ENCODE measurements at places on chromosomes 7 and 10.

DNA sequence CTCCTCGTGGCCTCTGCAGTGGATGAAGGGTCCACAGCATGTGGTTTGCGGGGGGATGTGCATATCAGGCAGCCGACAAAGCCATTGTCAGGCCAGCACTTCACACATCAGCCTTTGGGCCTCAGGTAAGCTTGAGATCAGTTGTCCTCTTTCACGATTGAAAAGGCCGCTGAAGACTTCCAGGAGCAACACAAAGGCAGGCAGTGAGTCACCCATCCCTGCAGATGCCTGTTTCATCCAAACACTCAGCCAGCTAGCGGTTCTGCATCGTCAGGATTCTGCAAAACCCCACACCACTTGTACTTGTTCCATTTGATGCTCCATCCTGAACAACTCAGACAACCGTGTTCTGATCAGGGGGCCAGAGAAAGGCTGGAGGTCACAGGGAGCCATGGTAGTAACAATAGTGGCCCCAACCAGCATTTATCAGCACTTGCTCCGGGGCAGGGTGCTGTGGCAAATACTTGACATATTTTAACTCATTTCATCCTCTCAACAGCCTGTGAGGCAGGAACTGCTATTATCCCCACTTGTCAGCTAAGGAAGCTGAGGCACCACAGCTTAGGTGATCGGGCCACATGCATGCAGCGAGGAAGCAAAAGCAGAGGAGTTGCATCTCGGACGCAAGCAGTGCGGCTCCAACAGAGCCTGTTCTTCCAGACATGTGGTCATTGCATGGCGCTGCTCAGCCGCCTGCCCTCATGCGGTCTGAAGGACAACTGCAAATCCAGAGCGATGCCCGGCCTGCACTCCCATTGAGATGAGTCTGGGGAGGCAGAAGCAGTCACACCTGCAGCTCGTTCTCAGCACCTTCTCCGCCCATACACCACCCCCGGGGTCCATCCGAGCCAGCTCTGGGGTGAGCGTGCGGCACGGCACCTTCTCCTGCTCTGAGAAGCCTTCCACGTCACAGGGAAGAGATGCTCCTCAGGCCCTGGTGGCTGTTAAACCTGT lies 144.9 kb downstream of the PAXIP1 start:
- no peak for DNase-seq

- peak; percentile 51 for DNase-seq
These were observed 9.6 kb downstream of the IL2RA start for GRCh38 chr10:6052247-6053221.

DNA sequence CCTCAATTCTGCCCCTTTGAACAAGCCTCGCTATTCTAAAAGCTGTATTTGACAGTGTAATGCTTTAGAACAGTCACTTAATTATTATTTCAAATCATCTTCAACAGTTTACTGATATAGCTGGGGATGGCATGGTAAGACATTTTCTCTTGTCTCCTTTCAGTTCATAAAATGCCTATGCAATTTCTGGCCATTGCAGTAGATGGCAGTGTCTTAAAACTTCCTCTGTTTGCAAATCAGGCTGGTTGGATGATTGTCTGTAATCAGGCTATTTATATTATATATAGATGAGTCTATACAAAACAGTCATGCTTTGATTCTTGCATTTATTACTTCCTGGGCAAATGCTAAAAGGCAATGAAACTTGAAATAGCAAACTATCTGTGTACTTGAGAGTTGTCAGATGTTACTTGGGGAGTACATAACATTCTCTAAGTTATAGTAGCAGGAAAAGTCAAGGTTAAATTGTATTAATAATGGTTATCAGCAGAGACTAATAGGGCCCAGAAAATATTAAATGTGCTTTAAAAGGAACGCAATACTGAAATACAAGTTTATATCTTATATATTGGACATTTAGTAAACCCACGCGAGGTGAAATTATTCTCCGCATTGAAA lies 55.5 kb upstream of the LHFPL3 start:
- DNase-seq, result no peak

DNA sequence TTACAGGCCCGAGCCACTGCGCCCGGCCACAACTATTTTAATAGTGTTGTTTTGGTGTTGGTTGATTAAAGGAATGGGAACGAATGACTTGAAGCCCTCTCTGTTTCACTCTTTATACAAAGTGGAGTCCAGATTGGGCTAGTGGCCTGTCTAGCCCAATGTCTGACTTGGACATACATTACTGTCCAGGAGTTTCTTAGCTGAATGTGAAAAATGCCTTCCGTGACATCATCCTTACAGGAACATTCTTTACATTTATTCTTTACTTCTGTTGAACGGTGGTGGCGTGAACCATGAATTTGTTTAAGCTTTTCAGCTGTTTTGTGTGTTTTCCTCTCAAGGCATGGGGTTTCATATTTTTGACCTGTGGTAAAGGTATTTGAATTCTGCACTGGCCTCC lies 67.9 kb downstream of the DAGLB start:
- no peak for DNase-seq

DNA sequence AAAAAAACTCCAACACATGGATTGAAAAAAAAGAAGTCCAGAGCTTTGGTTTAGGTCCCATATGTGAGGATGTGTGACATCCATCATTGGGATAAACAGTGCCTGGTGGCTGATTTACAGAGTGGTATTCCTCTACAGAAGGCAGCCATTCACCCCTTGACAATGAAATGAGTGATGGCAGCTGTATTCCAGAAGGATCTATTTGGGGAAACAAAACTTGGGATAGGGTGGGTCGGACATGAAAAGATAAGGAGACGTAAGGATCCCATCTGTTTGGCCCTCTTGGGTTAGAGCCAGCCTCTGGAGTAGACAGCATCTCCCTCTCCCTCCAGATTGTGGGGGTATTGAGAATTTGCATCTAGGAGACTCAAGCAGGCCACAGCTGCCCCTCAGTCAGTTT lies 15.2 kb upstream of the CREB5 start:
- DNase-seq, result no peak
